ENCODE measurements at places on chromosomes 1 and 21. TPM values are rescaled to one million over a fixed set of nuclear protein-coding genes. Genes with fewer than 3 reads are reported as not detected.

- DNase-seq: no peak
Observed at GRCh38 chr1:94614168-94614815, 72.7 kb upstream of the F3 start.

GRCh38 chr1:5901150-5901549, 91.1 kb downstream of the NPHP4 start:
- DNase-seq: no peak

GRCh38 chr1:52368383-52369172, 2.6 kb upstream of the CC2D1B start:
- DNase-seq: peak; percentile 71

GRCh38 chr1:198638894-198639635, at the start of gene PTPRC:
PTPRC (plus strand) TSS chr1:198639040; CDS start chr1:198639269, 229 bp downstream.
- no peak for DNase-seq

DNA sequence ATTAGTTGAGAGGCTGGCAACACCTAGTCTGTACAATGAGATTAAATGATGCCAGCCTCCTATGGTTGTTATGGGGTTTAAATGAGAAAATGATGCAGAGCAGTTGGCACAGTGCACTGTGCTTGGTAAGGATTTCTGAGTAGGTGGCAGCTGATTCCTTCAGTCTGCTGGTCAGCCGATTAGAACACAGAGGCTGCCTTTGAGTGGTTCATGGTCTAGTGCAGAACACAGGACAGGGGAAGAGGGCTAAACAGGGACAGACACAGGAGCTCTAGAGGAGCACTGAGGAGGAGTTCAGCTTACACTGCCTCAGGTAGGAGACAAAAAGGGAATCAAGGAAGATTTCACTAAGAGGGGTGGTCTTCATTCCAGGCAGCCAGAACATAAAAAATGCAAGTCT, 1.4 kb downstream of the TIE1 start:
- no peak for DNase-seq

DNA sequence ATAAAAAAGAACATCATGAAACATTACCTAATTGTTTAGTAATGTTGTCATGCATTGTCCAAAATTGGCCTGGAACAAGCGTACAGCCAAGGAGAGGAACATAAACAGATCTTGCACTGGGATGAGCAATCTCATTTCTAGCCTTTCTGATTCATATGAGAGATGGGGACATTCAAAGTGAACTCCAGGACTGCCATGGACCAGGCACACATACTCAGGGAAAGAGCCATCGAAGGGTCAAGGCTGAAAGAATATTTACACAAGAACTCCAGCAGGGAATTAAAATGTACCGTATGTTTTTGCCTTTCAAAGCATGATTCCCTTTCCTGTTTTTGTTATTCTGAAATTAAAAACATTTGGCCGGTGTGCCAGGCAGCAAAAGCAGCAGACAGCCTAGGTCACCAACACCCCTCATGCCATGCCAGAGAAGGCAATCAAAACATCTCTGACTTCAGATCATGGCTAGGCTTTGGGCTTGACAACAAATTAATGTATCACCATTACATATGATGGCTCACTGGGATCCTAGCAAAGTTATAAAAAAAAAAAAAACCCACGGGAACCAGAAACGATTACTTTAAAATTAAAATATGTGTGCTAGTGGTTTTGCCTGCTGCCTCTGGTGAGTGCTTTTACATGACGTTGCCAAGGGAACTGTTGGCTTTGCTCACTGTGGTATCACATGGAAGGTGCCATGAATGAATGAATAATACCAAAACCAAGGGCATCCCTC, 159.8 kb downstream of the TGFBR3 start:
- peak; percentile 68 for DNase-seq

GRCh38 chr1:34928699-34929496, 552 bp downstream of the DLGAP3 start:
- DNase-seq: no peak

DNA sequence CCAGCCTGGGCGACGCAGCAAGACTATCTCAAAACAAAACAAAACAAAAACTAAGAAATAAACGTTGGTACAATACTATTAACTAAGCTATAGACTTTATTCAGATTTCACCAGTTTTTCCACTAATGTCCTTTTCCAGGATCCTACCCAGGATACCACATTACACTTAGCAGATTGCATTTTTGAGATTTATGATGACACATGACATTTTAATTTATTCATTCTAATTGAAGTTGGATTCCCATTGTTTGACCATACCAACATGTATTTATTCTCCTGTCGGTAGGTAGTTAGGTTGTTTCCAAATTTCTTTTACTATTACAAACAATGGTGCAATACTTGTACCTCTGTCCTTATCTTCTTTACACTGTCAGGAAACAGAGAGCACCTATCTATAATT, 6.8 kb upstream of the KLF17 start:
- no peak for DNase-seq

DNA sequence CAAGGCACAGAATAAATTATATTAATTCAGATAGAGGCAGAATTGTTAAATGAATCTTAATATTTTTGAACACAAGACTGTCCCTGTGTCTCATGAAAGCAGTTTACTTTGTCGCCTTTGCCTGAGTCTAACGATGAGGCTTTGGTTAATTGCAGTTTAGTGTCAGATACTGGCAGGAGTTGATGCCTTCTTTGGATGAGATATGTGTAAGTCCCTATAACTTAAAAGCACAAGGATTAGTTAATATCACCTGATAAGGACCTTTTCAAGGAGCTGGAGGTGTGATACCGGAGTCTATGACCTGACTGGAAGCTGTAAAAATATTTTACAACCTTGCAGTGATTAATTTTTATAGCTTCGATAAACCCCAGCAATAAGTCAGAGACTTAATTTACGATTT, 2.0 kb upstream of the SIKE1 start:
- no peak for DNase-seq

DNA sequence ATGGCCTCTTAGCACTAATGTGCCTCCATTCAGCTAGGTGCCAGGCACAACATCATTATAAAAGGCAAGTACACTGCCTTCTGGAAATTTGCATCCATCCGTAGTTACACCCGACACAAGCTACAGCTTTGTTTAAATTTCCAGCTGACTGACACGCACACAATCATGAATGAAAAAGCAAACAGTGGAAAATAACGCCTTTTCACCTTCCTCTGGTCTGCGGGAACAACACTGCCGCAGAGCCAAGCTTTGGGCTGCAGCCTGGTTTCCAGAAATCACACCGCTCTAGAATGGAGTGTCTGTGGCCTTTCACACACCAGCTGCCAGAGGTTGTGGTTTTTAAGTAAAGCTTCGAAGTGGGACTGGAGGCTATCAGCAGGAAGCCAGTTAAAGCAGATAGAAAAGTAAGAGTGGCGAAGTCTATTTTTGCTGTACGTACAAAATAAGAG, 142.8 kb upstream of the COA6 start:
- no peak for DNase-seq

GRCh38 chr1:30315185-30315960, 408.0 kb downstream of the MATN1 start:
- no peak for DNase-seq

DNA sequence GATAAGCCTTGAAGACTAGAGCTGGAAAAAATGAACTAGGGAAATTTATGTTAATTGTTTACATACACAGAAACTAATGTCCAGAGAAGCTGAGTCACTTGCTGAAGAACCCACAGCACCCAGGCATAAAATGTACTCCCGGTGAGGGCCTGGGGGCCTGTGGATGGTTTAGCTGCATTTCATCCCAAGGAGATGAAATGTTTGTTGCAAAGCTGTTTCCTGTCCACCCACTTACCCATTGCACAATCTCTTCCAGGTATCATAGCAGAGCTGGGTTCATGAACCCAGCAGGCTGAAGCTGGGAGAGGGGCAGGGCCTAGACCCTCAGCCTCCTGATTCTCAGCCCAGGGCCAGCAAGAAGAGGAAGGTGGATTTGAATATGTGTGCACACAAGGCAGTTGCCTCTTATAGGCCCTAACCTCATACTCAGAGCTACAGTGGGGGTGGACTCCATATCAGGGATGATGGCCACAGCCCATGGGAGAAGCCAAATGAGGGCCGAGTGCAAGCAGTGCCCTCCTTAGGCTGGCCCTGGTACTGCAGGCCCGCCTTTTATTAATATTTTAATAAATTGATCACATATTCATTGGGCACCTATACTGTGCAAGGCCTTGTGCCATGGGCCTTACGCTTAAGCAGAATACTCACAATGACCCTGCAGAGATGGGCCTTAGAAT, 110.8 kb downstream of the LACTBL1 start:
- DNase-seq: peak; percentile 90

GRCh38 chr1:156149374-156150332, 3.7 kb upstream of the SEMA4A start:
- no peak for DNase-seq

- no peak for DNase-seq
Observed at GRCh38 chr1:117611894-117612483, 6.1 kb downstream of the TENT5C start.

DNA sequence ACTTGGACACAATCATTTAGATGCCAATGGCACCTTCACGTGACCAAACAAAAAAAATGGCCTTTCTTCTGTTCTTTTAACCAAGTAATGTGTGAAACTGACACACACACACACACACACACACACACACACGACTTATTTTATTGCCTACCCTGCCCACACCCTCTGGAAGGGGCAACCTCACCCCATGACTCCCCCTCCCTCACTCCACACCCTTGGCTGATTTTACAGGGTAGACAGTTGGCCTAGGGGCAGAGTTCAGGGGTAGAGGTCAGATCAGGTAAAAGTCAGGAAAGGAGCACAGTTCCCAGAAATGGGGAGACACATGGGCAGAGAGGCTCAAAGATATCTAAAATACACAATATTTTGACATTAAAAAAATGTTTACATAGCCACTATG, 144.8 kb upstream of the GJB5 start:
- no peak for DNase-seq

DNA sequence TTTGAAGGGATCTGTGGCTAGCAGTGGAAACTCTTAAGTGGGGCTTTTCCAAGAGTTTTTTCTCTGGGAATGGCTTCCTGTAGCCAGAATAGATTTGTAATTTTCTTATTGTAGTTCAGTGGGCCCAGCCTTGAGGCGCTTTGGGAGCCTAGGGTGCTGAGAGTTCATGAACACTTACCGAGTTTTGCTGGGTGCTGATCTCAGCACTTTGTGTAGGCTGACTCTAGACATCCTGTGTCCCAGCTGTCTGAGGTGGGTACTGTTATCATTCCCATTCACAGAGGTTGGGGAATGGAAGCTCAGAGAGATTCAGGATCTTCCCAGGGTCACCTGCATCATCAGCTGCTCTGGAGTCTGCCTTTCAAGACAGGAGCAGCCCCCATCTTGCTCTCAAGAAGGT, 7.0 kb downstream of the PPFIA4 start:
- DNase-seq: no peak

DNA sequence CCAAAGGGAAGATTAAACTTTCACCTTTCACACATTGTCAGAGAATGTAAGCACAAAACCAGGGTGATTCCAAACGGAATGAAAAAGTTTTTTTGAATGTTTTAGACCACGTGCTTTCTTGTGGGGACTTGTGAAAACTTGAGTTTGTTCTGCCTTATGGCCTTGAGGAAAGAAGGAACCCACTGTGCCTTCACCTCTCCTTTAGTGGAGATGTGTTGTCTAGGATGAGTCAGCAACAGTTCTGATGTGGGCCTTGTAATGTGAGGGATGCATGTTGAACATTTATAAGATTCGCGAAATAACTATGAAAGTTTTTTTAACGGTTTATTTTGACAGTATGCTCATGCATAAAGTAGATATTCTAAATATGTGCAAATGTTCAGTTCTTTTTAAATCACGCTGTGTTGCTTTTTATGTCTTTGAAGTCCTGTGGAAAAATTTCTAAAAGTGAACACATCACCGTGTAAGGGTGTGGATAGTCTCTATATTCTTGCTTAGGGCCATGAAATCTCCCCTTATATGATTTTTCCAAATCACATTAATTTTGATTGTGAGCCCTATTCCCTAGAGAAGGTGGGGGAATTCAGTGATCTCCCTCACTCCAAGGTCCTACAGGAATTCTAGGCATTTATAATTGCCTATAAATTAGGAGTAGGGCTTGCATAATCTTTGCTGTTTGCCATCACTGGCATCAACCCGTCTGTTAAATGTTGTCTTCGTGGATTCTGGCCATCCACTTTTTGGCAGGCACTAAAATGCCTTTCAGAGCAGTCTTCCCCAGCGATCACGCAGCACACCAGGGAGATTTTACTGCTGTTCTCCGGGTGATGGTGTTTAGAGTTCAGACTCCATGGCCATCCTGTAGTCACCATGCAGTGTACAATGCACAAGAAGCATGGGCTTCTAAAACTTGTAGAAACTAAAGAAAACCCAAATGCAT, 47.4 kb downstream of the PLA2G4A start:
- peak; percentile 16 for DNase-seq

The OLIG2 gene
- total RNA-seq: not detected

The NR5A2 gene
- total RNA-seq: not detected

The ARHGAP29 gene
- 46.7 TPM for total RNA-seq

The ISG15 gene
- 8.8 TPM for total RNA-seq

The VASH2 gene
- total RNA-seq: not detected

The GPR52 gene
- 1.2 TPM for total RNA-seq

The TTC34 gene
- total RNA-seq: 0.47 TPM

The PEAR1 gene
- 8.8 TPM for total RNA-seq

The NR0B2 gene
- total RNA-seq: not detected

The PDPN gene
- total RNA-seq: 35.1 TPM

The CCT8 gene
- 221 TPM for total RNA-seq
